ENCODE measurements at places on chromosomes 1 and 21.

DNA sequence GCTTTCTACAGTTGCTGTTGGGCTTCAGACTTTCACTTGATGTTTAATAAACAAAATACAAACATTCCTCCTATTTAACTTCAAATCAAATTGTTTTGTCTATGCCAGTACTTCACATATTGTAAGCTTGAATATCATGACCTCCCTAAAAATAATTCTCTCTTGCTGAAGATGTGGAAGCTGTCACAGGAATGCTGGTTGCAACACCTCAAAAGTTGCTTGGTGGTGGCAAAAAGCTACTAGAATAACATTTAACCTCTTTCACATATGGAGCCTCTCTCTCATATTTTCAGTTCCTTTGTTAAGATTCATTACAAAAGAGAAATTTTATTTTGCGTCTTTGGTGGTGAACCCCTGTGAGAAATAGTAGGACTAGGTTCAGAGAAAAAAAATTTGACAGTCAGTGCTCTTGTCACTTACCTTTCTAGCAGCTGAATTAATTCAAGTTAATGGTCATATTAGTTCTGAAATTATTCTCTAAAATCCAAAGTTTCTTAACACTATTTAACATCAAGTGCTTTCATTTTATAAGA is 25.5 kb upstream of the F13B start:
- DNase-seq: no peak

GRCh38 chr1:2129256-2129943 is 65.2 kb downstream of the FAAP20 start:
- DNase-seq: no peak

GRCh38 chr1:173043253-173043652 is 7.5 kb downstream of the TNFSF18 start:
- no peak for DNase-seq

DNA sequence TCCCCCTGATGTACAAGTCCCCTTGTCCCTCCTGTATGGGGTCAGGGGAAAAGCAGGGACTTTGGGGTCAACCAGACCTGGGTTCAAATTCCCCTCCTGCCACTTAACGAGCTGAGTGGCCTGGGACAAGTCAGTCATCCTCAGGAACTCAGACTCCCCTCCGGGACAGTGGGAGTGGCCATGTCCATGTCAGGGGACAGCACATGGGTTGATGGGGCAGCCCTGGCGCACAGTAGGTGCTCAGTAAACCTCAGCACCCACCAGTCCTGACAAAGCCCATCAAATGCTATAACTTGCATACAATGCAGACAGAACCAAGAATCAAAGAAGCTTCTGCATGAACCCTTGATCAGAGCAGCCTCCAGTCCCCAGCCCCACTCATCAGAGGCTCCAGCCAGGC is 30.0 kb downstream of the MATN1 start:
- no peak for DNase-seq

- no peak for DNase-seq
Observed at GRCh38 chr1:25648681-25649440, 32.3 kb downstream of the MAN1C1 start.

All from hematopoietic multipotent progenitor cell treated with erythropoietin and hydrocortisone succinate and interleukin-3 and kit ligand, for 8 days (in vitro differentiated cells).